OCI-LY7 (cell line): ENCODE measurements at places on chromosomes 3 and 15.

- no peak for DNase-seq
Measured at GRCh38 chr3:12353796-12354525, 65.1 kb downstream of the PPARG start.

GRCh38 chr3:127794402-127794801, 27.9 kb downstream of the MGLL start:
- DNase-seq, result no peak

GRCh38 chr15:70309716-70310115, 212.0 kb upstream of the TLE3 start:
- DNase-seq, result no peak

GRCh38 chr3:13841141-13841540, 38.7 kb downstream of the WNT7A start:
- no peak for DNase-seq

GRCh38 chr3:132606085-132606484, 9.0 kb downstream of the ACKR4 start:
- DNase-seq, result no peak

GRCh38 chr3:67419218-67419529, 235.2 kb downstream of the SUCLG2 start:
- DNase-seq, result no peak

GRCh38 chr3:112585782-112586181, 23.9 kb downstream of the SLC35A5 start:
- DNase-seq, result no peak
